Hindlimb muscle (tissue), 1 donor: ENCODE measurements at places on chromosomes 1 and 21. TPM values are rescaled to one million over a fixed set of nuclear protein-coding genes. Genes with fewer than 3 reads are reported as not detected.

GRCh38 chr1:245416781-245417180 lies 262.0 kb downstream of the KIF26B start:
- no peak for DNase-seq

GRCh38 chr1:227919906-227920305 lies 27.8 kb downstream of the WNT9A start:
- no peak for DNase-seq

RAB13 gene
- 74.0 TPM for polyA plus RNA-seq

GRCh38 chr21:41806773-41807172 lies 39.9 kb upstream of the RIPK4 start:
- no peak for DNase-seq

ZBTB8A gene
- 10.5 TPM for polyA plus RNA-seq

DNA sequence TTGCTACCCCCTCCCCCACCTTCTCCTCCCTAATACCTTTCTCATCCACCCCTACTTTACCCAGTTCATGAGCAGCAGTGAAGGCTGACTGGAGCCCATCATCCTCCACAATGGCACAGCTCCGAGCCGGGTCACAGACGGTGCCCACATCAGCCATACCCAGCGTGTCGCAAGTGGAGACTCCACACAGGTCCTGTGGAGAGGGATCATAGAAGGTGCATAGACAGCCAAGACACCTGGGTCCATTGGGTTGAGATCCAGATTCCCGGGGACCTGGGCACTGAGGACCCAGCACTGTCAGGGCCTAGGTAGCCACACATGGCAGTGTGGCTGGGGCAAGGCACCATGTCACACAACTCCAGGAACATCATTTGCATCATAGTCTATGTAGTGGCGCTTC lies 2.7 kb downstream of the ADAMTS4 start:
- no peak for DNase-seq

RAVER2 gene
- polyA plus RNA-seq = 19.6 TPM

ASPM gene
- polyA plus RNA-seq = 8.4 TPM

PROX1 gene
- polyA plus RNA-seq = 10.7 TPM

UBE2U gene
- polyA plus RNA-seq = not detected

DNA sequence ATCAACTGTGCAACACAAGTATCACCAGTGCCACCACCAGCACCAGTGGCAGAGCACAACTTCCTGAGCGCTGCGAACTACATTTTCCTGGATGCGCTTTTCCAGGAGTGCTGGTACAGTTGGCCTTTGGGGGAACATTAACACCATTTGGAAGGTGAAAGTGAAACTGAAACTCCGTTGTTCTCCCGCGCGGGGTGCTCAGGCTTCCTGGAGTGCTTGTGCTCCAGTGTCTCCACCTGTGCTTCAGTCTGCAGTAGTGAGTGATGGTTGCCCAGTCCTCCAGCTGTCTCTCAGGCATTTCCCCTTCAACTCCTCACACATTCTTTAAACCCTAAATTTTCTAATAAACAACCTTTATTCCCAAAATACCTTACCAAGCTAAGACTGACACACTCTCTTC lies 187.8 kb downstream of the LRRIQ3 start:
- DNase-seq = no peak

DNA sequence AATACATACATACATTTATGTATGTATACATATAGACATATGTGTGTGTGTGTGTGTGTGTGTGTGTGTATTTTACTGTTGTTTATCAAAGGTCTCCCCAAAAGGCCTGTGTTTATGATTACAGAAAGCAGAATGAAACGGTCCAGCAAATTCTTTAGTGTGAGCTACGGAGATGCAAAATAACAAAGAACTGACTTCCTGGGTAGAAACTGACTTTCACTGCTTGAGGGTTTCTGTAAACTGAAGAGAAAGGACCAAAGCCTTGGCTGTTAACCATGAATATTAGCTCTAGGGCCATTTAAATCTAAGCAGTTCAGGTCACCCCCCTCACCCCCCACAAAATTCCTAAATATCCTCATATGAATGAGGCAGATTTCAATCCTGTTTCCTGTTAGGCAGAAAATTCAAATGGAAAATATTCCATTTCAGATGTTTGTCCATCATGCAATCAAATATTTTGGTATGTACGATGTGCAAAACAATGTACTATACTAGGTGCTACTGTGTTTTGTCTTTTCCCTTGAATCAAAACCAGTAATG lies 213.2 kb downstream of the TGFB2 start:
- DNase-seq = no peak
